Jurkat, Clone E6-1 (cell line): ENCODE measurements at places on chromosomes 16 and 17.

GRCh38 chr17:3773511-3773910 is 27.5 kb downstream of the ITGAE start:
- no peak for DNase-seq

GRCh38 chr16:28264656-28265055 is 27.7 kb upstream of the SBK1 start:
- no peak for DNase-seq

GRCh38 chr17:75571885-75572215 is 15.8 kb upstream of the MYO15B start:
- DNase-seq, result no peak

GRCh38 chr16:12257926-12258561 is 281.5 kb downstream of the SNX29 start:
- no peak for DNase-seq

DNA sequence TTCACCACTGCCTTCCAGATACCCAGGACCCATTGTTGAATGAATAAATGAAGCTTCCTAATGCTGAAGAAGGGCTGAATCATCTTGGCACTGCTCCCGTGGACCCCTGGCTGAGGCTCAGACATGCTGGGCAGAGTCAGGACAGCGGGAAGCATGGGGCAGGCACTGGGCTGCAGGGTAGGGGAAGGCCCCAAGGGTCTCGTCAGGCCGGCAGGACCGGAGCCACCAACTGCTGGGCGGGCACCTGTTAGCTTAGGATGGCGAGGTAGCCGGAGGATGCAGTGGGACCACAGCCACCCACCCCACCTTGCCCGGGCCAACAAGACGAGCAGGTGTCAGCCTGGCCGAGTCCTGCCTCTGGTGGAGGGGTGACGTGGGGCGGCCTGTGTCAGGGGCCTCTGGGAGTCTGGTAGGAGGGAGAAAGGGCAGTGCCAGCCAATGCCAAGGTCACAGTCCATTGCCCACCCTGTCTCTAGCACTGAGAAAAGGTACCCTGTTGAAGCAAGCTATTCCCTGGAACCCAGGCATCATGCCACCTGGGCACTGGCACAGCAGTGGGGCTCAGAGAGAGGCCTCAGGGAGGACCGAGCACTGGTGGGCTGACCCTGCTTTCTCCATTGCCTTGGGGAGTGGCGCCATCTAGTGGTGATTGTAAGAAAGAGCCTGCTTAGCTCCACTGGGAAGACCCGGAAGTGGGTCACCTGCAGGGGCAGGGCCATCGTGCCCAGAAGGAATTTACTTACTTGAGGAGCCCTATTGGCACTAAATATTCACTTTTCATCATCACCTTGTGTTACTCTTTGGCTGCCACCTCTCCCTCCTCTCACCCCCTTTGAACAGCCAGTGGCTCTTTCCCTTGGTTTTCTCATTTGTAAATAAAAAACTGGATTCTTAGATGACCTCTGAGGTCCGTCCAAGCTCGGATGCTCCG is 3.0 kb upstream of the DLX3 start:
- peak; percentile 83 for DNase-seq

DNA sequence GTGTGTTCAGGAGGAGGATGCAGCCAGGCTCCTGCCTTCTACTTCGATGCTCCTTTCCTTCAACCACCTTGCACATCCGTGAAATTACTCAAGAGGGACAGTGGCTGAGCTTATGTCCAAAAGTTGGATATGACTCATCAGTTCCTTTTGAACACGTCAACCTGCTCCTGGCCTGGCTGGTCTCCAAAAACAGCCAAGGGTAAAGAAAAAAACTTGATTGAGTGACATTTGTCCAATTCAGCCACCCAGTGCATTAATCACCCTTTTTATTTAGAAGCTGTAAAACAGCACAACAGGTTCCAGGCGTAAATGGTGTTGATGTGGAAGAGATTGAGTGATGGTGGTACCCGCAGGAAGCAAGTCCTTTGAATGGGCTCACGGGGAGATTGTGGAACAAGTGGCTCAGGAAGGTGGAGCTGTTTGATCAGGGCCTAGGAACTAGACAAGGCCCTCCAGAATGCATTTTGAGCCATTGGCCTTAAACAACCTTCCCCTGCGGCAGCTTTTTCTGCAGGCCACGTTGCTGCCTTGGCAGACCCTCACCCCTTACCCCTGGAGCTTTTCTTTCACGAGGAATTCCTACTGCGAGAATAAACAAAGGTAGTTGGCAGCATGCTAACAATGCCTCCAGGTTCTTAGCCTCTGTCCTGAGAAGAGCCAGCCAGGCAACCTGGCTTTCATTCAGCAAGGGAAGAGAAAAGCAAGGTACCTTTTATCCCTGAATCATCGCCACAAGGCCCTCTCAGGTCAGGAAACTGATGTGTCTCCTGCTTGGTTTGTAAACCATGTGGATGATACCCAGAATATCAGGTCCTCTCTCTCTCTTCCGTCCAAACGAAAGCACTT is 173.3 kb upstream of the CACNG5 start:
- DNase-seq, result no peak

GRCh38 chr16:4392382-4393239 is 21.0 kb downstream of the VASN start:
- DNase-seq, result no peak

DNA sequence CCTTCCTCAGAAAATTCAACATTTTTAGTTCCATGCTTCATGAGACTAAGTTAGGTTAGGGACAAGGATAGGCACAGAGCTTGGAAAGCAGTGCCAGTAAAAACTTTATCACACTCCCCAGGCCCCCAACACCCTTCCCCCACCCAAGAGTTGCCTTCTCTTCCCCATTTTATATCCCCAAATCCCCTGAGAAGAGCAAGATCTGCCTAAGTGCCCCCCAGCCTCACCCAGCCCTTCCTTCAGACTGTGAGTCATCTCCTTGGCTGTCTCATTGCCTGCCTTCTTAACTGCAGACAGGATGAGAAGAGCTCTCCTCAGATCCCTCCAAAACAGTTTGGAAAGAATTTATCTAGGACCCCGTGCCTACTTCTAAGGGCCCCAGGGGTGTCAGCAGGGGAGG is 55.8 kb downstream of the NEUROD2 start:
- DNase-seq, result no peak
